ENCODE measurements at places on chromosomes 3 and 15.

DNA sequence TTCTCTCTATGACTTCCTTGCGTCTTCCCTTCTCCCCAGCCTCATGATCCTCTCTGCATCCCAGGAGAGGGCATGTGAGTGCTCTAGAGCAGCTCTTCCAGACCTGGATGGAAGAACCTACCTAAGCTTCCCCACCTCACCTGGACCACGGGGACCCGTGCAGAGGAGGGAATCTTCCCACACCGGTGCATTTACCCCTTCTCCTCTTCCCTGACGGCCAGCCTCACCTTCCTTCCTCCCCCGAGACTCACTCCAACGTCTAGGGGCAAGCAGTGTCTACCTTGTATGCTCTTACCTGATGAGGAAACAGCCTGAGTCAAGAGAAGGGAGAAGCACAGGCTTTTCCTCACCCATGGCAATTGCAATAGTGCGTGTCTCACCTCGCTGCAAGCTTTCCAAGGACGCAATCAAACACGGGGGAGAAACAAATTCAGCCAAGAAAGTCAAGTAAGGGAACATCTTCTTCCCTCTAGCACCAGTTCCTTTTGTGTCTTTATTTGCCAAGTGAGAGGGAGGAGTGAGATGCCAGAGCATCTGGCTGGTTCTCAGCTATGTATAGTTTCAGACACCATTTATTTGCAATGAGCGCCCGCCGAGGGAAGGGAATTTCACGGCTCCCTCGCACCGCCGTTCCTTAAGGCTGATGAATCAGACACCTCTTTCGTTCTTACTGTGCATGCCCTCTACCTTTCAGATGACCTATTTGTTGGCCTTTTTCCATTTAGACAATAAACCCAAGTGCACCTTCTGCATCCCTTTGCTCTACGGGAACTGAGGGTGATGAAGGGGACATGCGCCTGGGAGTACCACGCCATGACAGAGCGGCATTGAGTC lies 1.8 kb upstream of the CCR9 start:
- no peak for DNase-seq

GRCh38 chr15:25248583-25249235 lies 190.1 kb downstream of the UBE3A start:
- DNase-seq = no peak

GRCh38 chr3:168952551-168952950 lies 711.0 kb downstream of the MECOM start:
- DNase-seq = no peak

- DNase-seq = no peak
Measured at GRCh38 chr3:117130222-117130621, 420.6 kb downstream of the TUSC7 start.

DNA sequence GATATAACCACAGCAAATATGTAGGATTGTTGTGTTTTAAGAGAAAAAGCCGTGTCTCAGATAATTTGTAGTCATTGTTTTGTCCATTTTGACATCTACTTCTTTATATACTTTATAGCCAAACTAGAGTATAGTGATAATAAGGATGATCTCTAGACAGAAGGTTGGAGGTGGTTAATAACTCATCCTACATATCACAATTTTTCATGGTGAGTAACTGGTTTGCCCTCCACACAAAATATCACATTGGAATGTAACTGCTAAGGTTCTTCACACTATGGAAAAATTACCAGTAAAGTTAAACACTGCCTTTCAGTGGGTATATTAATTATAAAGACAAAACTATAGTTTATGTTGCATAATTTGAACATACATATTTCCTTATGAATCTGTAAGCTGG lies 380.7 kb downstream of the LPP start:
- DNase-seq = no peak

DNA sequence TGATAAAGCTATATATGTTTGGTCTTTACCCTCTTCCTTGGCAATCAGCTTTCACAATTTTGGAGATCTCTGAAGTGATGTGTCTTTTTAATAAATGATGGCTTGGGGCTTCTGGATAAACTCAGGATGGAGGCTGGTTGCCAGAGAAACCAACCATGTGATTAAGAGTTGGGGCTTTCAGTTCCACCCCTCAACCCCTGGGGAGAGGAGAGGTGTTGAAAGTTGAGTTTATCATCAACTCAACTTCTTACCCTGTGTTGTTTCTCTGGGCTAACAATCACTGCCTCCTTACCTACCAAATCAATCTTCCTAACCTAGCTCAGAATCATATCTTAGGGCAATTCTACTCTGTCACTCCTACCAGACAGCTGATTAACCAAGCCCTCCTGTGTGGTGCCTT lies 735.8 kb downstream of the ZPLD1 start:
- DNase-seq = no peak

- DNase-seq = no peak
Measured at GRCh38 chr3:191255156-191255555, 56.1 kb downstream of the OSTN start.
